Glutamatergic neuron (in vitro differentiated cells): ENCODE measurements at places on chromosomes 13 and 19. TPM values are rescaled to one million over a fixed set of nuclear protein-coding genes. Genes with fewer than 3 reads are reported as not detected.

DNA sequence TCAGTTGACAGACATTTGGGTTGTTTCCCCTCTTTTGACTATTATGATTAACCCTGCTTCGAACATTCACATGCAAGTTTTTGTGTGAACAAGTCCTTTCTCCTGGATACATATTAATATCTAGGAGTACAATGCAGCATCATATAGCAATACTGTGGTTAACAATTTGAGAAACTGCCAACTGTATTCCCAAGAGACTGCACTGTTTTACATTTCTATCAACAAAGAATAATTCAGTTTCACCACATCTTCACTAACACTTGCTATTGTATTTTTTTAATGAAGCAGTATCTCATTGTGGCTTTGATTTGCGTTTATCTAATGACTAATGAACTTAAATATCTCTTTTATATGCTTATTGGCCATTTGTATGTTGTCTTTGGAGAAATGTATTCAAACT, 184.6 kb upstream of the NBEA start:
- H3K27ac ChIP-seq = no peak overlapping the region
- H3K4me1 ChIP-seq = no peaks in the 10 kb centered on the region
- no peaks in the 10 kb centered on the region for H3K36me3 ChIP-seq
- no peak overlapping the region for H3K4me3 ChIP-seq
- DNase-seq = no peak
- no peaks in the 10 kb centered on the region for H3K27me3 ChIP-seq

- H3K4me1 ChIP-seq = no peaks in the 10 kb centered on the region
- no peak for DNase-seq
- no peak overlapping the region for H3K27ac ChIP-seq
- no peak overlapping the region for H3K4me3 ChIP-seq
Measured at GRCh38 chr13:79353693-79354092, 52.4 kb downstream of the RBM26 start.

- peaks cover 5% of the 10 kb centered on the region for H3K36me3 ChIP-seq
- DNase-seq = no peak
- H3K4me1 ChIP-seq = peaks cover 56% of the 10 kb centered on the region
- no peak overlapping the region for H3K4me3 ChIP-seq
Measured at GRCh38 chr19:6236310-6237291, 43.2 kb downstream of the MLLT1 start.

DNA sequence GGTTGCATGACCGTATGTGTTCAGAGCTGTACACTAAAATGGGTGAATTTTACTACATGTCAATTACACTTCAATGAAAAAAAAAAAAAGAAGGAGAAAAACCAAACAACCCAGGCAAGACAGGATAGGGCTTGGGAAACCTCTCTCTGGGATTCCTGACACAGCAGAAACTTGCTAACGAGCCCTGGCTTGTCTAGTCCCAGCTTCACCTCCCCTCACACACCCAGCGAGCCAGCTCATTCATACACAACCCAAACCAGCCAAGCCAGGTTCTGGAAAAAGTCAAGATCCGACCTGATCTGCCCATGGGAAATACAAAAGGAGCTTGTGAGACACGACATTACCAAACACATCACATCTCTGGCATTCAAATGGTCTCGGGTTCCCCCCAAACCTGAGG, 3.7 kb upstream of the TECR start:
- peaks cover 1% of the 10 kb centered on the region for H3K4me1 ChIP-seq
- DNase-seq = no peak
- H3K27ac ChIP-seq = no peak overlapping the region
- peaks cover 2% of the 10 kb centered on the region for H3K27me3 ChIP-seq
- no peaks in the 10 kb centered on the region for H3K36me3 ChIP-seq

- peaks cover 8% of the 10 kb centered on the region for H3K4me1 ChIP-seq
- H3K27me3 ChIP-seq = peaks cover 13% of the 10 kb centered on the region
- no peak overlapping the region for H3K4me3 ChIP-seq
Measured at GRCh38 chr13:112983428-112984196, 14.6 kb downstream of the MCF2L start.

DNA sequence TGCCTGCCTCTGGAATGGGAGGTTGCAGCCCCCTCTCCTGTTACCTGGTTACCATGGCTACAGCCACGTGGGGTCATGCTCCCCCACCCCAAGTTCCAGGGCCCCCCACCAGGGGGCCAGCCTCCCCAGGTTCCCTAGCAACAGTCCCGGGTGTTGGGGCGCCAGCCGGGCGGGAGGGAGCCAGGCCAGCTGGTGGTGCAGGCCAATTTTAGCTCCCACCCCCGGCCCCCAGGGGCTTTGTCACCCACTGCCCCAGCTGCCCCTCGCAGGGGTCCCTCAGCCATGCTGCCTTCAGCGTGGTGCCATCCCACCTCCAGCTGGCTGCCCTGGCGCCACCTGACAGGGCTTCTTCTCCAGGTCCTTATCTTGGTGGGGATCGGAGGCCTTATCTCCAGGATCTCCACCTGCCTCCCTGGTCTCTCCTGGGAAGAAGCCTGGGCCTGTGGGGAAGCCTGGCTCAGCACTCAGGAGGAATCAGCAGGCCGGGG, 3.0 kb downstream of the MARK4 start:
- H3K27me3 ChIP-seq = peaks cover 10% of the 10 kb centered on the region
- H3K4me3 ChIP-seq = peak overlapping the region; percentile 74

GRCh38 chr13:108795841-108796240, 166.4 kb downstream of the MYO16 start:
- H3K4me1 ChIP-seq = no peaks in the 10 kb centered on the region
- no peak for DNase-seq
- H3K27me3 ChIP-seq = no peaks in the 10 kb centered on the region
- no peak overlapping the region for H3K27ac ChIP-seq
- H3K4me3 ChIP-seq = no peak overlapping the region

DNA sequence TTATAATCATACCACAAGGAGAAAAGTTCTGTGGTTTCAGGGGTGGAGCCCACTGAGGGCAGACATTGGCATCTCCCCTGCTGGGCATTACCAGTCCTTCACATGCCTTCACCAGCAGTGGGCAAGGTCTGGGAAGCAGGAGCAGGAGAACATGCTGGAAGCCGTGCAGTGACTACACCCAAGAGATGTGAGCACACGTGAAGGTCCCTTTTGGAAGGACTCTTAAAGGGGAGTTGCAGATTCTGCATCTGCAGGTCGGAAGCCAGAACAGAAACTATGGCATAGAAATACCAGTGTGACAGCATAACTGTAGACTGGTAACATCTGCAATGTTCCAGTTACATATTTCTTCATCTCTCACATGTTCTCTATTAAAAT, 26.9 kb upstream of the KL start:
- no peak overlapping the region for H3K27ac ChIP-seq
- no peak for DNase-seq
- peaks cover 7% of the 10 kb centered on the region for H3K4me1 ChIP-seq
- no peaks in the 10 kb centered on the region for H3K36me3 ChIP-seq
- no peaks in the 10 kb centered on the region for H3K27me3 ChIP-seq

GRCh38 chr19:7301525-7301924, 7.3 kb upstream of the INSR start:
- no peaks in the 10 kb centered on the region for H3K27me3 ChIP-seq
- no peaks in the 10 kb centered on the region for H3K4me1 ChIP-seq
- no peak overlapping the region for H3K27ac ChIP-seq
- DNase-seq = no peak
- H3K36me3 ChIP-seq = no peaks in the 10 kb centered on the region

GRCh38 chr19:29587059-29587458, 19.0 kb upstream of the POP4 start:
- no peak for DNase-seq
- H3K36me3 ChIP-seq = peaks cover 3% of the 10 kb centered on the region
- no peak overlapping the region for H3K4me3 ChIP-seq
- H3K27me3 ChIP-seq = peaks cover 8% of the 10 kb centered on the region
- H3K27ac ChIP-seq = no peak overlapping the region

DNA sequence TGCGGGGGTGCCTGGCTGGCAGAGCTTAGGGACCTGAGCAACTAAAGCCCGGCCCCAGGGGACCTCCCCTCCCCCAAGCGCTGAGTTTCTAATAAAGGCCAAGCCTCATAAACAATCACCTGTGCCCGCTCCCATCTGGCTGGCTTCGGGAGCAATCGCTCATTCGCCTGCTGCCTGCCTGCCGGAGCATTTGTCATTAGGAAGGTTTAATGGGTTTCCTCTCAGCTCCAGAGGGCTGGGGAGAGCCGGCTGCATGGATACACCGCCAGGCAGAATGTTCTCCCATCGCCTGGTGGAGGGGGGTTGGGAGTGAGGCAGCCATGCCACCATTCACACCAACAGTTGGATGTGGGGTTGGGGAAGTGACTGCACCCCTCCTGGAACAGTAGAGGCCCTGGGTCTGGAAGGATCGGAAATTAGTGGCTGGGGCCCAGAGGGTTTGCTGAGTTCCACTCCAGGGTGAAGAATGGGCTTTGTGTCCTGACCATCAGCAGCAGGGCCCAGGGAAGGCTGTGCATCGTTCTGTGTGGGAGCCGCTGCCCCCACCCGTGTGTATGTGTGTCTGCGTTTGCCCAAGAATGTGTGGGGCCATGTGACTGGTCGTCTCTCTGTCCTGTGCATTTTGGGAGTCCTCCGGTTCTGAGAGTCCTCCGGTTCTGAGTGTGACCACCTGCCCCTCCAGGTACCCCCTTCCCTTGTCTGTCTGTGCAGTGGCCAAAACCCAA, 15.3 kb downstream of the PIN1 start:
- peak; percentile 78 for DNase-seq
- H3K27me3 ChIP-seq = peaks cover 8% of the 10 kb centered on the region
- H3K4me1 ChIP-seq = peaks cover 24% of the 10 kb centered on the region
- H3K36me3 ChIP-seq = peaks cover 6% of the 10 kb centered on the region
- H3K27ac ChIP-seq = peak overlapping the region; percentile 83

- no peak overlapping the region for H3K27ac ChIP-seq
- H3K4me1 ChIP-seq = peaks cover 7% of the 10 kb centered on the region
- no peaks in the 10 kb centered on the region for H3K36me3 ChIP-seq
Measured at GRCh38 chr13:99495466-99496183, 5.6 kb upstream of the TM9SF2 start.

DNA sequence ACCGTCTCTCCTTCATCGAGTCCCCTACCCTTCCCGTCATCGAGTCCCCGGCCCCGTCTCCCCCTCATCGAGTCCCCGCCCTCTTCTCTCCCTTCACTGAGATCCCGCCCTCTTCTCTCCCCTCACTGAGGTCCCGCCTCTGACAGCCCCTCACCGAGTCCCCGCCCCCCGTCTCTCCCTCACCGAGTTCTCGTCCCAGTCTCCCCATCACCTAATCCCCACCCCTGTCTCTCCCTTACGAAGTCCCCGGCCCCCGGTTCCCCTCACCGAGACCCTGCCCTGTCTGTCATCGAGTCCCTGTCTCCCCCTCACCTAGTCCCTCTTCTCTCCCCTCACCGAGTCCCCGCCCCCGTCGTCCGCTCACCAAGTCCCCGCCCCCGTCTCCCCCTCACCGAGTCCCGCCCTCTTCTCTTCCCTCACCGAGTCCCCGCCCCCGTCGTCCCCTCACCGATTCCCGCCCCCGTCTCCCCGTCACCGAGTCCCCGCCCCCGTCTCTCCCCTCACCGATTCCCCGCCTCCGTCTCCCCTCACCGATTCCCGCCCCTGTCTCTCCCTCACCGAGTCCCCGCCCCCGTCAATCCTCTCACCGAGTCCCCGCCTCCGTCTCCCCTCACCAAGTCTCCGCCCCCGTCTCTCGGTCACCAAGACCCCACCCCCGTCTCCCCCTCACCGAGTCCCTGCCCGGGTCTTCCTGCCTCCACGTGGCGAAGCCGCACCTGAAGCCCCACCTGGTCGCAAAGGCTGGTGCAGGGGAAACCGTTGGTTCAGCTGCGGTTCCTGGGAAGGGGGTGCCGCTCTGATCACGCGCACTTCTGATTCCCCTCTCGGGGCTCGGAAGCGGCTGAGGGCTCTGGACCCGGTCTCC, 23.9 kb upstream of the ZNF846 start:
- H3K27ac ChIP-seq = peak overlapping the region; percentile 55
- peak; percentile 91 for DNase-seq
- peaks cover 4% of the 10 kb centered on the region for H3K4me1 ChIP-seq
- peaks cover 5% of the 10 kb centered on the region for H3K27me3 ChIP-seq

DNA sequence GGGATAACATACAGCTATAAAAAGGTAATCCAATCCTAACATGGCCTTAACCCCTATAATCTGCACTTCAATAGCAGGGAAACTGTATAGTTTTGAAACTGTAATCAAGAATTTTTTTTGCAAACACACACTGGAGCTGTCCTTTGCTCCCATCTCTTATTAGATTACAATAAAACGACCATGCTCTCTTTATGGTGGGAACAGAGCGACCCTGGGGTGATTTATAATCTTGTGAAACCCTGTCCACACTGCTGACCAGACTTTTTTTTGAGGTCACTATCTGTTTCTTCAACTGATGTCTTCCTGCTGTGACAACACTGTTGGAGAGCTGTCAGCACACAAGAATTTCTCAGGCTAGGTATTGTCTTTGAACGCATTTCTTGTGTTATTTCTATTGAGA, 35.3 kb downstream of the DACH1 start:
- H3K27ac ChIP-seq = no peak overlapping the region
- H3K27me3 ChIP-seq = peaks cover 1% of the 10 kb centered on the region
- DNase-seq = no peak
- H3K36me3 ChIP-seq = peaks cover 2% of the 10 kb centered on the region
- H3K4me3 ChIP-seq = no peak overlapping the region

DNA sequence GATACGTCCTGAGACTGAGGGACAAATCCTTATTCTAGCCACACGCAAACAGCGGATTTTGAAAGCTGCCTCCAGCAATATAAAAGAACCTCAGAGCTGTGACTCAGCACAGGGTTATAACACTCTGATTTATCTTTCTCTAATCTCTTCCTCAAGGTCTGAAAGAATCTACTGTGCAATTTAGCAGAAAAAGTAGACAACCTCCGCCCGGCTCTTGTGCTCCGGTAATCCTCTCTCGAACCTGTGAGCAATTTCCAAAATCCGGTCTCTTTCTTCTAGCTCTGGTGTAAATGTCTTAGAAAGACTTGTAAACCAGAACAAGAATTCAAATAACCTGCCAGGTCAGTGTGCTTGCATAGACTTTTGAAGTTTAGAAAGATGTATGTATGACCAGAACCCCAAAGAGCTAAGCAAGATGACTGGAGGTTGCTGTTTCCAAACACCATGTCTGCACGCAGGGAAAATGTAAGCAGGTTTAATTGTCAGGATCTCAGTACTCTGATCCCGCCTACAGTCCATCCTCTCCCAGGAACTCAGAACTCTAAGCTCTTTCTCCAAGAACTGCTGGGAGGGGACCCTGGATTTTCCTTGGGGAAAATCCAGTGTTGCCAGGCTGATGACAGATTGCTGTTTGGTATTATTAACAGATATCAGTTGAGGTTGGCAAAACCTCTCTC, 338.1 kb downstream of the RFC3 start:
- H3K4me3 ChIP-seq = no peak overlapping the region
- no peaks in the 10 kb centered on the region for H3K36me3 ChIP-seq
- no peaks in the 10 kb centered on the region for H3K27me3 ChIP-seq
- no peak overlapping the region for H3K27ac ChIP-seq

Gene SHD
- total RNA-seq = 254 TPM

Gene DOHH
- 8.5 TPM for total RNA-seq

Gene CCDC70
- not detected for total RNA-seq

Gene C13orf42
- not detected for total RNA-seq

Gene CPB2
- not detected for total RNA-seq

Gene APLP1
- total RNA-seq = 618 TPM
